ENCODE measurements at places on chromosomes 6 and 20. TPM values are rescaled to one million over a fixed set of nuclear protein-coding genes. Genes with fewer than 3 reads are reported as not detected.

DNA sequence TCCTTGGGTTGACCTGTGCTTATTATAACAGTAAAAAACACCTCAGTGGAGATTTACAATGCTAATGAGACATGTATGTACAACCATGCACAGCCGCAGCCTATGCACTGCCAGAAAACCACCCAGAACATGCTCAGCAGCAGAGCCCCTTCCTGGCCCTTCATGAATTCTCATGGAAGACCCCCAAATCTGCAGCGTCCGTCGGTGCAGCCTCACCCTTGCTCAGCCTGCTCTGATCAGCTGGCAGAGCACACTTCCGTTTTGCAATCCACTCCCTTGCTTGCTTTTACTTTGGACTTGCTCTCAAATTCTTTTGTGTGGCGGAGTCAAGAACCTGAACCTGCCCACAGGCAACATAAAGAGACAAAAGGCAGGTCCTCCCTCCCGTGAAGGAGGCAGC is 378.2 kb upstream of the SULF2 start:
- H3K27me3 ChIP-seq = no peaks in the 10 kb centered on the region
- no peaks in the 10 kb centered on the region for H3K4me1 ChIP-seq
- H3K4me3 ChIP-seq = no peak overlapping the region
- DNase-seq = no peak

- no peak for DNase-seq
- H3K4me1 ChIP-seq = peaks cover 7% of the 10 kb centered on the region
- H3K36me3 ChIP-seq = no peaks in the 10 kb centered on the region
- no peak overlapping the region for H3K27ac ChIP-seq
- H3K4me3 ChIP-seq = no peak overlapping the region
- no peaks in the 10 kb centered on the region for H3K27me3 ChIP-seq
These were observed 3.1 kb upstream of the CCDC167 start for GRCh38 chr6:37502703-37503291.

NCOA3 gene
- 48.9 TPM for total RNA-seq

BCAS1 gene
- total RNA-seq = 34.8 TPM

DNA sequence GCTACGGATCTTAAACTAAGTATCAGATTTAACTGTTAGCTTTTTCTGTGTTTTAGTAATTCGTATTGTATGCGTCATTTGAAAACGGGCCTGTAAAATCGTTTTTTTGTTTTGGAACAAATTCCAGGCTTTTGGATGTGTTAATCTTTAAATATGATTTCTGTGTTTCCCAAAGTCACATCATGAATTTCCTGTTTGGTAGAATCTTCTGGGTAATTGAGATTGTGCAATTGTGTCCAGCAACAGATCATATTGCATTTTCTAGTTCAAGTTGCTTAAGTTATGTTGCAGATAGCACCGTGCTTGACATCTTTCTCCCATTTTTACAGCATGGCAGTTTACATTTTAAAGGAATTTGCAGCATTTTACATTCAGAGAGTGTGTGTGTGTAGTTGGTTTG is 1.9 kb downstream of the MAPK14 start:
- peak overlapping the region; percentile 90 for H3K27ac ChIP-seq
- no peaks in the 10 kb centered on the region for H3K36me3 ChIP-seq
- H3K4me3 ChIP-seq = peak overlapping the region; percentile 86
- no peak for DNase-seq

GRCh38 chr6:142810952-142811514 is 133.9 kb downstream of the HIVEP2 start:
- H3K27ac ChIP-seq = no peak overlapping the region
- no peak for DNase-seq
- no peak overlapping the region for H3K4me3 ChIP-seq
- no peaks in the 10 kb centered on the region for H3K36me3 ChIP-seq
- no peaks in the 10 kb centered on the region for H3K27me3 ChIP-seq

GRCh38 chr6:84007871-84008270 is 25.7 kb upstream of the MRAP2 start:
- no peak overlapping the region for H3K27ac ChIP-seq
- no peaks in the 10 kb centered on the region for H3K4me1 ChIP-seq
- H3K36me3 ChIP-seq = no peaks in the 10 kb centered on the region
- DNase-seq = no peak

GRCh38 chr6:158502263-158502950 is 57.5 kb upstream of the TMEM181 start:
- H3K4me3 ChIP-seq = no peak overlapping the region
- H3K4me1 ChIP-seq = no peaks in the 10 kb centered on the region
- no peak for DNase-seq
- H3K27ac ChIP-seq = no peak overlapping the region
- H3K27me3 ChIP-seq = no peaks in the 10 kb centered on the region
